ENCODE measurements at places on chromosomes 4 and X. TPM values are rescaled to one million over a fixed set of nuclear protein-coding genes. Genes with fewer than 3 reads are reported as not detected.

Gene ABLIM2
- 24.9 TPM for total RNA-seq

Gene EPHA5
- total RNA-seq = 0.11 TPM

Gene FGD1
- 6.4 TPM for total RNA-seq

Gene OTC
- not detected for total RNA-seq

Gene OPHN1
- 8.0 TPM for total RNA-seq

Gene PDHA2
- not detected for total RNA-seq

Gene SHROOM3
- 15.2 TPM for total RNA-seq
